Heart left ventricle (tissue), 16 donors: ENCODE measurements at places on chromosomes 1 and 21. TPM values are rescaled to one million over a fixed set of nuclear protein-coding genes. Genes with fewer than 3 reads are reported as not detected.

DNA sequence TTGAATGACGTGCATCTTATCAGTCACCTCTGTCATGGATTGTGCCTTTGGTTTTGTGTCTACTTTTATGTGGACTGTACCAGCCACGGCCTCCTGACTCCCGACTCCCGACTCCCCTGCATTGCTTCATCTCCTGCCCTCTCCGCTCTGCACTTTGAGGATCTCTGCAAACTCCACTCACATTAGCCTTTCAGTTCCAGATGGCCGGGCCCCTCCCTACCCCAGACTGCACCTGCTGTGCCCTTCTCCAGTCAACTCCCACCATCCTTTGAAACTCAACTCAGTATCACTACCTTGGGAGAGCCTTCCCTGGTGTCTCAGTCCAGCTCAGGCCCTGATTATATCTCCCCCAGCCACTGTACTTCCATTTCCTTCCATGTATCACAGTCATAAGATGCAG, 71.4 kb downstream of the MDM4 start:
- no peak for DNase-seq

DNA sequence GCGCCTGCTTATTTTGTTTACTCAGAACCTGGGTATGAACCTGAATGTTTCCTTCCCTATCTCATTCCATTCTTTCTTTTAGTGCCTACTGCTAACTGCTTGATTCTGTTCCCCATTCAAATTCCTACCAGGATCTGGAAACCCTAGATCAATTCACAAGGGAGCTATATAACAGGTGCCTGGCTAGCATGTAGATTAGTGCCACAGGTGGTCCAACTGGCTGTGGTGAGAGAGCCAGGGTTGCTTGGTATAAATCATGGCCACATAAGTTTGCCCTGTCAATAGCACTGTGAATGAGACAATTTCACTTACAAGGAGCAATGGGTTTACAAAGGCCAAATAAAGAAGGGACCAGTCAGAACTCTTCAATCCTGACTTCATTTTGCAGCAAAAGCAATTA, 6.6 kb upstream of the PRPF38B start:
- no peak for DNase-seq

DNA sequence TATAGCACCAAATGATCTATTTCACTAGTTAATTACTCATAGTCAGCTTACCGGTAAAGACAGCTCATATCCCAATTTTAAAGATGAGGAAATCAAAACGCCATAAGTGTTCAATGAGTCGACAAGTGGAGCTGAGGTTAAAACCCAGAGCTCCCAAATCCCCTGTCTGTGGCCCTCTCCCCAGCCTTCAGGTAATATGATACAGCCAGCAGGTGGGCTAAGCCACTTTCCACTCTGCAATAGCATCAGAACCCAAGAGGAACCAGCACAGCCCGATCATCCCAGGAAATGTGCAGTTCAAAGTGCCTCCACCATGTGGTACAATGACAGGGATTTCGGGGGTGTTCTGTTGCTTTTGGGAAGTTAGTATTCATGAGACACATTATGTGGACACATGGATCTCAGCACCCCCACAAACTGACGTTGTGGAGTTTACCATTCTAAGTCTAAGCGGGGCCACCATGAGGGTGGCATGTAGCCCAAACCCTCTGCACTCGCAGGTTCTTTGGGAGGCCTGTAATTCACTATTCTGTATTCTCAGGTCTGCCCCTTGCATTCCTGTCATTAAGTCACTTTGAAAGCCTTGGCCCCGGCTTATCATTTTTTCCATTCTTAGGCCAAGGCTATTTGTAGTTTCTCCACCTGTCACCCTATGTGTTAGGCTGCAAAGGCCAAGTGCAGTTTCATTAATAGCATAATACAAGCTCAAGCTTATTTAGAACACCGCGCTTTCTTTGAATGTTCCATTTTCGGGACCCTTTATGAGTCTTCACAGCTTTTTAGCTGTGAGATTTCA, 26.3 kb upstream of the ACTN2 start:
- peak; percentile 30 for DNase-seq

DNA sequence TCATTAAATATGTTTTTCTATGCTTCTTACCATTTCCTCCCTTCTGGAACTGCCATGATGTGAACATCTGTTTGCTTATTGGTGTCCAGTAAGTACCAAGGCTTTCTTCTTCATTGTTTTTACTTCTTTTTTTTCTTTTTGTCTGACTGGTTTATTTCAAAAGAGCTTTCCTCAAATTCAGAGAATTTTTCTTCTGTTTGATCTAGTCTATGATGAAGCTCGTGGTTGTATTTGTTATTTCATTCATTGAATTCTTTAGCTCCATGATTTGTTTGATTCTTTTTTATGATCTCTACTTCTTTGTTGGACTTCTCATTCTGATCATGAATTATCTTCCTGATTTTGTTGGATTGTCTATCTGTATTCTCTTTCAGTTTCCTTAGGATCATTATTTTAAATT, 49.5 kb upstream of the PKN2 start:
- DNase-seq, result no peak

The FMO5 gene
- 1.2 TPM for total RNA-seq

The TCHHL1 gene
- not detected for total RNA-seq

The MEF2D gene
- 102 TPM for total RNA-seq
